ENCODE measurements at places on chromosomes 5 and 9. TPM values are rescaled to one million over a fixed set of nuclear protein-coding genes. Genes with fewer than 3 reads are reported as not detected.

DNA sequence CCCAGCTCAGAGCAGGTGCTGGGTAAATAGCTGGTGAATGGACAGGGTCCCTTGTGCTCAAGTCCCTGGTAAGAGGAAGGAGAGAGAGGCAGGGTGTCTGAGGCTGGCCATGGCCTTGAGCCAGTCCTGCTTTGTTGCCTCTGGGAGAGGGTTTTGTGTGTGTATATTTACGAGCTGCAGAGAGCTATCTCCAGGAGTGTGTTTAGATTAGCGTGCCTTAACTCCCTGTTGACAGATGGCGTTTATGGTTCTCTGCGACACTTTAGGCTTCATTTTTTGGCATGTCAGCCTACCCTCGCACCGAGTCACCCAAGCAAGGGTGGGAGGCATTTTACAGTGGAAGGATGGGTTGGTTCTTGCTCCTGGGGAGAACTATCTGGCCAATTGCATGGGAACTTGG lies 22.2 kb downstream of the HMCN2 start:
- DNase-seq = no peak

The SCGB3A1 gene
- total RNA-seq = not detected

The SPRY4 gene
- not detected for total RNA-seq

GRCh38 chr5:76269259-76269931 lies 133.7 kb upstream of the IQGAP2 start:
- no peak for DNase-seq

The DPYSL3 gene
- total RNA-seq = 0.06 TPM

DNA sequence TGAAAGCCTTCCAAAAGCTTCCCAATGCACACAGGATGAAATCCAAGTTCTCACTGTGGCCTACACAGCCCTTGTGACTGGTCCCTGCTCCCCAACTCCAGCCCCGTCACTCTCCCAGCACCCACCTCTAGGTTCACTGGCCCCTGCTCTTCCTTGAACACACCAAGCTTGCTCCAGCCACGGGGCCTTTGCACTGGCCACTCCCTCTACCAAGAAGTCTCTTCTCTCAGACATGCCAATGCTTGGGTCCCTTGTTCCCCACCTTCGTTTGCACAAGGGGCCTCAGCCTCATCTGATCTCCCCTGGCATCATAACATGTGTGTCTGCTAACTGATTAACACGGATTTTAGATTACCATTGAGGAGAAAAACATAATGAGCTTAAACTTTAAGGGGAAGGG lies 56.0 kb downstream of the ROR2 start:
- DNase-seq = no peak

GRCh38 chr9:108180541-108180940 lies 675.2 kb downstream of the ACTL7B start:
- no peak for DNase-seq

DNA sequence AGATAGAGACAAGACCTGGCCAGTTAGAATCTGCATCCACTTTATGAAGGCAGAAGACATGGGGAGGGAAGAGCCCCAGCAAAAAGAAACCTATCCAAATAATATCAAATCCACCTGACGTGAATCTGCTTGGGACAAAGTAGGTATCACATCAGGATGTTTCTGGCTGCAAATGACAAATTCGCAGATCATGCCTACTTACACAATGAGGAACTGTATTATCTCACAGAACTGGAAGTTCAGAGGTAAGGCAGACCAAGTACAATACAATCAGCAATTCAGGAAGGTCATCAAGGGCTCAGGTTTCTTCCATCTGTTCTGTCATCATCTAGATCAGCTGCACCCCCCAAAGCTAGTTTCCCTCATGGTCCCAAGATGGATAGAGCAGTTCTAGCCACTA lies 13.2 kb upstream of the NR4A3 start:
- DNase-seq = no peak

GRCh38 chr5:53590759-53591158 lies 30.3 kb downstream of the NDUFS4 start:
- DNase-seq = no peak

DNA sequence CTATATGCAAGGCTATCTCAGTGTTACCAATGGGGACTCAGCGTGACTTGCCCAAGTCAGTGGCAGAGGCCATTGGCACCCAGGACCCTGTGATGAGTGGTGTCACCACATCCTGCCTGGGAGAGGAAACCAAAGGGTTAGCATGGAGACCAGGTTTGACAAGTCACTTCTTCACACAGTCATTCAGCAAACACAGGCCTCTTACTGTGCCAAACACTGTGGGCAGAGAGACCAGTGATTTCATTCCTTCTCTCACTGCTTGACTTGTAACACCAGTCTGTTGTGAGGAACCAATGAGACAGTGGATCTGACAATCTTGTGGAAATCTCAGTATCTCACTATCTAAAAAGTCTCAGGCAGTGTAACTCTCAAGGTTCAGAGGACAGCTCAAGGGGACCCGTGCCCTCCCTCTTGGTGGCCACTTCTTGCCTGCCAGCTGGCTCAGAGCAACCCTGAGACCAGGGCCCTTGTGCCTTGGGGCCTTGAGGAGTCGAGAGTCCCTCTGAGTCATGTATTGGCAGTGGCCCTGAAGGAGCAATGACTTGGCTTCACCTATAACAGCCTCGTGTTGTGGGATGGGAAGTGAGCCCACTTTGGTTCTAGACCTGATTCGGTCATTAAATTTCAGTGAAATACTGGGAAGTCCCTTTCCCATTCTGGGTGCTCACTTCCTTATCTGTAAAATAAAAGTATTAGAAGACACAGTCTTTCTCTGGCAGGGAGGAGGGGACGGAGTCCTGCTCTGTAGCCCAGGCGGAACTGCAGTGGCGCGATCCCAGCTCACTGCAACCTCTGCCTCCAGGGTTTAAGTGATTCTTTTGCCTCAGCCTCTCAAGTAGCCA lies 1.6 kb downstream of the FABP6 start:
- no peak for DNase-seq

DNA sequence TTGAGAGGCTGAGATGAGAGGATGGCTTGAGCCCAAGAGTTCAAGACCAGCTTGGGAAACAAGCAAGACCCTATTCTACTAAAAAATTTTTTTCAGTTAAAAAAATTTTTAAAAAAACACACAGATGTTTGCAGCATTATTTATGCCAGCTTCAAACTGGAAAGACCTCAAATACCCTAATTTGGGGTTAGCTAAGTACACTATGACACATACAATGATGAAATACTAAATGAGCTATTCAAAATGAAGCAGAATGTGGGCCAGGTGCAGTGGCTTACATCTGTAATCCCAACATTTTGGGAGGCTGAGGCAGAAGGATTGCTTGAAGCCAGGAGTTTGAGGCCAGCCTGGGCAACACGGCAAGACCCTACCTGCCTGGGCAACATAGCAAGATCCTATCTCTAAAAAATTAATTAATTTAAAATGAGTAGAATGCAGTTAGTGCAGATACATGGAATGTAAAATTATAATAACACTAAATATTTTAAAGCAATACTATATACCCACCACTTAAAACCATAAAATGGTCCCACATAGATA lies 44.9 kb downstream of the LHFPL2 start:
- no peak for DNase-seq

The STK32A gene
- total RNA-seq = not detected
